ENCODE measurements at places on chromosomes 12 and 14.

DNA sequence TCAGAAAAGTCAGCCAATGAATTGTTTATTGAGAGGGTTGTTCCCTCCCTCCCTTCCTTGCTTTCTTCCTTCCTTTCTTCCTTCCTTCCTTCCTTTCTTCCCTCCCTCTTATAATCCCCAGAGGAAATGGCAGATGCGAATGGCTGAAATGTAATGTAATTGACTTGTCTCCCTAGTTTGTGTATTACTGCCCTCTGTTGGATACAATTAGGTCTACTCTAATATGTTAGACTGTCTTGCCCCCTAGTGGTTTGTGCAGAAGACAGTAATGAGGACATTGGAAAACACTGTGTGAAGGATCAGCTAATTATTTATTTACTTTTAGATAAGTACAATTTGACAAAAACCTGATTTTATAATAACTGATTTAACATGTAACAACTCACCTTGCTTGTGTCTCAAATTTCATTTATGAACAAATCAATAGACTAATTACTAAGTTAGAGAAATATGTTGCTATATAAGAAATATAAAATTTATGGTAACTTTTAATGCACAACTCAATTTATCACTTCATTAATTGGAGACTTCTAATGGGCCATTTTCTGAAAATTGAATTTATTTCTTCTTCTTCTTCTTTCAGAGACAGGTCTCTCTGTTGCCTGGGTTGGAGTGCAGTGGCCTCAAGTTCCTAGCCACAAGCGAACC lies 229.8 kb upstream of the LRIG3 start:
- DNase-seq, result no peak

DNA sequence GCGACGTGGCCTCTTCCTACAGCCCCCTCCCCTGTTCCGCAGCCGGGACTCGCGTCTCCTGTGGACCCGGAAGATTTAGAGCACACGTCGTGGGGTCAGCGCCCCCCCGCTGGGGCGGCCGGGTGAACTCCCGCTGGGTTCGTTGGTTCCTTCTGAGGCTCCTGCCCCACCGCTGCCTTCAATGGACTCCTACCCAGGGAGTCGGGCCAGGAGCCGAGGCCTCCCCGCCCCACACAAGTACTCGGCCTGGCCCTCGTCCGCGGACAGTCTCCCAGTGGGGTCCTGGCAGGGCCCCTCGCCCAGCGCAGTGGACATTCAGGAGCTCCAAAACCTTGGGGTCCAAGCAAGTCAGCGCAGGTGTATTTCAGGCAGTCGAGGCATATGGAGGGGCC lies 1.2 kb downstream of the MMP17 start:
- DNase-seq, result no peak

- no peak for DNase-seq
Measured at GRCh38 chr14:84622357-84622756, 907.6 kb upstream of the FLRT2 start.

DNA sequence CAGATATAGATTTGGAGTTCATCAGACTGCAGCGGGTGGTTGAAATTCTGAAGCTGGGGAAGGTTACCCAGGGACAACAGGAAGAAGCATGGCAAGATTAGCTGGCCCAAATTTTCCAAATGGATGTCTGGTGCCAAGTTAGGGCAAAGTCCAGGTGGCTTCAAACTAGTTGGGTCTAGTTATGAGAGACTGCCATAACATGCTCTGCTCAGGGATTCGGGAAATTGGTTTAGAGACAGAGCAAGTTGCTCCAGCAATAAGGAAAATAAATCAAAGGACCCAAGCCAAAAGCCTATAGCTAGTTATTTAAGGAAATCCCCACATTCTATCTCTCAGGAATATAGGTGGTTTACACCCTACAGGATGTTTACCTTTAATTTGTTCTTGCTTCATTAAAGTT lies 125.7 kb upstream of the BTG1 start:
- DNase-seq, result no peak

DNA sequence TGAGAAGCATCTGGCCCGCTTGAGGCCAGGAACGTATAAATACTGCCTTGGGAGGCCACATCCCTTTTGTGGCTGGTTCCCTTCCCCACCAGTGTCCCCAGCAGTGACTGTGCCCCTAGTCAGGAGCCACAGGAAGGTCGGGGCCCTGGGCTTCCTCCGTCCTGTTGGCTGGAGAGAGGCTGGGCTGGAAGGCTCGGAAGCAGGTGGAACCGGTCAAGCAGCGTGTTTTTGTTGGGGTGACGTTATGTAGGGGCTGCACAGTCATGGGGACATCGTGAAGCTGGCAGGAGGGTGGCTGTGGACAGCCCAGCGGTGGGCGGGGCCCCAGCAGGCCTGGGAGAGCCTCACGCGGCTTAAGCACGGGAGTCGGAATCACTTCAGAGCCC lies 10.1 kb downstream of the XRCC3 start:
- DNase-seq, result no peak

- DNase-seq, result no peak
Measured at GRCh38 chr12:68507657-68508056, 103.0 kb upstream of the RAP1B start.

DNA sequence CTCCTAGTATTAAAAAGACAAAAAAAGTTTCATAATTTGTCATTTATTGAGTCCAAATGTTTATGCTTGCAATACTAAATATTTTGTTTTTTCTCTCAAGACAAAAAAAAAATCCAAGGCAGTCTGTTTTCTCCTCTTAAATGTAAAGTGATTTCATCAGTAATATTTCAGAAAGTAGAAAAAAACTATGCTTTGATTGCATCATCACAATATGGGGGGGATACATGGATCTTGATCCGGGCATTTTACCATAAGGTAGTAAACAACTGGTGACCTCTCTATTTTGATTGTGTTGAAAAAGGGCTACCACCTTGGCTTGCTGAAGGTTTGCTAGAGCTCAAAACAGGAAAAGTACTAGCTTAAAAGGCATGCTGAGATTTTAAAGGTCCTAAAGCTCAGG lies 43.6 kb downstream of the ERGIC2 start:
- no peak for DNase-seq

DNA sequence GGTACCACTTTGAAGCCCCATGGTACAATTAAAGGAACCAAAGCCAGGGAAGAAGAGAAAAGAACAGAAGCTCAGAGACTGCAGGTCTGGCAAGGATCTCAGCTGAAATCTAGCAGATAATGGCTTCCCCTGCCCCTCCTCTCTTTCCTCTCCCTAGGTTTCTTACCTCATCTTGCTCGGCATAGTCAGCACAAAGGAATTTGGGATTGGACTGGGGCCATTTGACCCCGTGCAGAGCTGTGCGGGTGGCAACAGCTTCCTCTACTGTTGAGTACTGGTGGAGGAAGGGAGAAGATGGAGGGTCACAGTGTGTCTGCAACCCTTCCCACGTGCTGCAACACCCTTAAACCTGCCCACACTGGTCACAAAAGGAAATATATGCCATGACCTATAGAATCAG lies 4.7 kb upstream of the CDH24 start:
- DNase-seq, result no peak
